Kidney epithelial cell (primary cell): ENCODE measurements at places on chromosomes 6 and 20. TPM values are rescaled to one million over a fixed set of nuclear protein-coding genes. Genes with fewer than 3 reads are reported as not detected.

GRCh38 chr6:112227411-112227810 lies 27.0 kb downstream of the LAMA4 start:
- DNase-seq, result no peak

DNA sequence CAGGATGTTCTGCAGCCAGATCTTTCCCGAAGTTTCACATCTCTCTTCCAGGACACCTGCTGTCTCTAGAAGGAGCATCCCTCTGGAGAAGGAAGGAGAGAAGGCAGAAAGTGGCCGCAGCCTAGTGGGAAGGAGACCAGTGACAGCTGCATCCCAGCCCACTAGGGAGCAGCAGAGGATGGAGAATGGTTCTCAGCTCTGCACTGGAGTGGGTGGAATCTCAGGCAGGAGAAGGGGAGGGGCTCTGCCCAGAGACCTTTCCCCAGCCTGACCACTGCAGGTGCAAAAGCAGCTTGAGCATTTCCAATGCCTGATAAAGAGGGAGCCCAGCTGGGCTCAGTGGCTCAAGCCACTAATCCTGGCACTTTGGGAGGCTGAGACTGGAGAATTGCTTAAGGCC lies 32.3 kb downstream of the NCR2 start:
- no peak for DNase-seq

DNA sequence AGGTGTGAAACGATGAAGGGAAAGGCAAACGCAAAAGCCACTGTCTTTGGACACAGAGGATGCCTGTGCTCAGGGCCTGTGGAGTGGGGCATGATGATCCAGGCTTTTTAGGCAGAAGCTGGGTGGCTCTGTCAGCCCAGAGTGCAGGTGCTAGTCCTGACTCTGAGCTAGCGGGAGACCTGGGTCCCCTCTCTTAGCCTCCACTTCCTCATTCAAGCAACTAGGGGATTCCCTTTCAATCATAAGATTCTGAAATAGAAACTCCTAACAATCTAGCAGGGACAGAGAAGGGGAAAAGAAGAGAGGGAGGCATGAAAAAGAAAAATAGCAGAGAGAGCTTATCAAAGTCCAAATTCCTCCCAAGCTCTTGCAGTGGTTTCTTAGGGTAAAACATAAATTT lies 7.6 kb upstream of the HIVEP2 start:
- no peak for DNase-seq

The WFDC12 gene
- total RNA-seq, result not detected in 2 replicates
